ENCODE measurements at places on chromosomes 3 and 15. TPM values are rescaled to one million over a fixed set of nuclear protein-coding genes. Genes with fewer than 3 reads are reported as not detected.
A peak's percentile ranks its signal among the peaks of the same experiment; 100 is the strongest.

DNA sequence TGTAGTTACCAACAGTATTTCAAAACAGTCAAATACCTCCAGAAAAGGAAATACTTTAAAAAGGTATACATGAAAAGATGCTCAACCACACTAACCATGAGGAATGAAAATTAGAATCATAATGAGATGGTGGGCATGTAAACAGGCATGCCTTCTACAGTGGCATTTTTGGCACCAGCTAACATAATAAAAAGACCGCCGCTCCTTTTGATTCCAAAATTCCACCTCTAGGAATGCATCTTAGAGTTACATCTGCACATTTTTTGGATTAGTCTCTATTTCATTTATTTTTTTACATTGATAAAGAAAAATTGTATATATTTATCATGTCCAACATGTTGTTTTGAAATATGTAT, 37.0 kb upstream of the SPTBN5 start:
- no peak for DNase-seq

- no peak for DNase-seq
Observed at GRCh38 chr3:72634128-72634527, 214.1 kb downstream of the SHQ1 start.

GRCh38 chr3:155197786-155198185, 95.7 kb downstream of the STRIT1 start:
- no peak for DNase-seq

Gene MOBP
- not detected for total RNA-seq

GRCh38 chr3:291028-291427, 94.5 kb downstream of the CHL1 start:
- no peak for DNase-seq

DNA sequence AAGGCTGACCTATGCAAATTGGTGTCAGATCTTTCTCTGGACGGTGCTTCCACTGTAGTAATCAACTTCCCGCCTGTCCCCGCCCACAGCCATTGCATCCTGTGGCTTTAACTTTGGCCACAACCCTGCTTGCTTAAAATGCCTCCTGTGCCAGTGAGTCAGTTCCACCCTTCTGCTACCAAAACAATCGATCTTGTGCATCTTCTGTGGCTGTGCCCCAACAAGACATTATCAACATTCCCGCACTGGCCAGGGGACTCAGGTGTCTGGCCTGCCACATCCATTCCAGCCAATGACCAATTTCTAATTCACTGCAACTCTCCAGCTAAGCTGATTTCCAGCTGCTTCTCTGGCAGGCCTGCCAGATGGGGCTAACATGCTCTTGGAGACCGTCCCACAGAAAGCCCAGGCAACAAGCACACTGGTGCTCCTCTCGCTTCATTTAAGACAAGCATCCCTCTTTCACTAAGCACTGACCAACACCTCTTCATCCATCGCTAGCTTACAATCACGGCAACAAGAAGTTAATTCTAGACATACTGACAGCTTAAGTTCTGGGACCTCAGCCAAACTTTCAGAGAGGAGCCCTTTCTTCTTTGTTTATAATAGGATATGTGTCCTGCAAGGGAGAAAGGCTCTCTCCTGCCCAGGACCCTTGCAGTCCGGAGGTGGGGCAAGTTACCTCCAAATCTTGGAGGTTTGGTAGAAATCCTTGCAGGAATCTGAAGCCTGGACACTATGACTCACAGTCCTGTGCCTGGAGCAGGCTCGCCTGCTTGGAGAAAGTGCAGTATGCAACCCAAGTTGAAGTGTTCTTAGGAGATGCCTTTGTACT, 6.7 kb downstream of the CA12 start:
- DNase-seq: peak; percentile 57
